ENCODE measurements at places on chromosomes 5 and 9. TPM values are rescaled to one million over a fixed set of nuclear protein-coding genes. Genes with fewer than 3 reads are reported as not detected.

GRCh38 chr9:24832307-24832706, 286.6 kb upstream of the IZUMO3 start:
- no peak for DNase-seq

GRCh38 chr5:131682826-131683225, 47.8 kb upstream of the RAPGEF6 start:
- DNase-seq, result no peak

GRCh38 chr5:97534166-97534565, 351.1 kb upstream of the RIOK2 start:
- DNase-seq, result no peak

GRCh38 chr9:15543047-15543813, 9.6 kb upstream of the CCDC171 start:
- DNase-seq, result no peak

GRCh38 chr5:100472091-100472490, 63.1 kb upstream of the FAM174A start:
- no peak for DNase-seq

GRCh38 chr9:106075960-106076327, 381.6 kb downstream of the TMEM38B start:
- DNase-seq, result no peak

The VCAN gene
- 61.0 TPM for total RNA-seq

The BARHL1 gene
- not detected for total RNA-seq

The IGIP gene
- total RNA-seq, result 15.9 TPM
